Neural crest cell (in vitro differentiated cells): ENCODE measurements at places on chromosomes 5 and 9. TPM values are rescaled to one million over a fixed set of nuclear protein-coding genes. Genes with fewer than 3 reads are reported as not detected.

DNA sequence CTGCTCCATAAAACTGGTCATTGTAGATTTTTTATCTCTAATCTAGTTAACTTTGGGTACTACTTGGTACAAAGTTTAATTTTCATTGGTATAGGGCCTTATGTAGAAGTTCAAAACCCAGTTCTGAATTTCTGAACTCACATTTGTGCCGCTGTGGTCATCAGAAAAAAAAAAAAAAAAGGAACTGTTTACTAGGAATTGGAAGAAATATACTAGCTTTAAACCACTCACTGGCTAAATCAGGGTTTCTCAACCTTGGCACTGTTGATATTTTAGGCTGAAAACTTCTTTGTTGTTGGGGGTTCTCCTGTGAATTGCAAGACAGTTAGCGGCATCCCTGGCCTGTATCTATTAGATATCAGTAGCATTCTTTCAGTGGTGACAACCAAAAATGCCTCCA lies 4.1 kb upstream of the ZFYVE16 start:
- H3K27me3 ChIP-seq = no peaks in the 10 kb centered on the region
- no peak for DNase-seq
- H3K27ac ChIP-seq = no peak overlapping the region

DNA sequence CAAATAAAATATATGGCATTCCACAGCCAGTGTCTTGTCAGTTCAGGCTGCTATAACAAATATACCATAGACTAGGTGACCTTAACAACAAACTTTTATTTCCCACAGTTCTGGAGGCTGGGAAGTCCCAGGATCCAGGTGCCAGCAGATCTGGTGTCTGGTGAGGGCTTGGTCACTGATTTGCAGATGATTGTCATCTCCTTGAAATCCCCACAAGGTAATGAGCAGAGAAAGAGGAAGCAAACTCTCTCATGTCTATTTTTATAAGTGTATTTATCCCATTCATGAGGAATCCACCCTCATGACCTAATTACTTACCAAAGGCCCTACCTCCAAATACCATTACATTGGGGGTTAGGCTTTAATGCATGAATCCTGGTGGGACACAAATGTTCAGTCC lies 663.2 kb downstream of the TLR4 start:
- no peak overlapping the region for H3K27ac ChIP-seq
- H3K4me1 ChIP-seq = no peaks in the 10 kb centered on the region
- DNase-seq = no peak
- H3K4me3 ChIP-seq = no peak overlapping the region
- no peaks in the 10 kb centered on the region for H3K36me3 ChIP-seq
- H3K27me3 ChIP-seq = no peaks in the 10 kb centered on the region

The PCDHA9 gene
- total RNA-seq = 1.4 TPM in 2 replicates

The JAKMIP2 gene
- total RNA-seq = 35.6 and 36.8 TPM in 2 replicates

GRCh38 chr9:136602193-136602885 lies 56.5 kb upstream of the NOTCH1 start:
- peak overlapping the region; percentile 40 for H3K4me3 ChIP-seq
- H3K27me3 ChIP-seq = no peaks in the 10 kb centered on the region
- DNase-seq = no peak
- H3K27ac ChIP-seq = no peak overlapping the region

GRCh38 chr5:143977891-143978461 lies 166.0 kb downstream of the HMHB1 start:
- H3K4me3 ChIP-seq = no peak overlapping the region
- no peaks in the 10 kb centered on the region for H3K36me3 ChIP-seq
- no peaks in the 10 kb centered on the region for H3K4me1 ChIP-seq
- no peaks in the 10 kb centered on the region for H3K27me3 ChIP-seq
- no peak overlapping the region for H3K27ac ChIP-seq

- peaks cover 8% of the 10 kb centered on the region for H3K36me3 ChIP-seq
- DNase-seq = no peak
- no peaks in the 10 kb centered on the region for H3K4me1 ChIP-seq
- no peak overlapping the region for H3K27ac ChIP-seq
- no peaks in the 10 kb centered on the region for H3K27me3 ChIP-seq
Observed at GRCh38 chr5:75138689-75139088, 86.3 kb upstream of the GCNT4 start.

- H3K4me1 ChIP-seq = no peaks in the 10 kb centered on the region
- no peak for DNase-seq
- H3K4me3 ChIP-seq = no peak overlapping the region
- H3K27me3 ChIP-seq = peaks cover 25% of the 10 kb centered on the region
- no peaks in the 10 kb centered on the region for H3K36me3 ChIP-seq
Observed at GRCh38 chr5:175864296-175864695, 7.1 kb upstream of the CPLX2 start.

DNA sequence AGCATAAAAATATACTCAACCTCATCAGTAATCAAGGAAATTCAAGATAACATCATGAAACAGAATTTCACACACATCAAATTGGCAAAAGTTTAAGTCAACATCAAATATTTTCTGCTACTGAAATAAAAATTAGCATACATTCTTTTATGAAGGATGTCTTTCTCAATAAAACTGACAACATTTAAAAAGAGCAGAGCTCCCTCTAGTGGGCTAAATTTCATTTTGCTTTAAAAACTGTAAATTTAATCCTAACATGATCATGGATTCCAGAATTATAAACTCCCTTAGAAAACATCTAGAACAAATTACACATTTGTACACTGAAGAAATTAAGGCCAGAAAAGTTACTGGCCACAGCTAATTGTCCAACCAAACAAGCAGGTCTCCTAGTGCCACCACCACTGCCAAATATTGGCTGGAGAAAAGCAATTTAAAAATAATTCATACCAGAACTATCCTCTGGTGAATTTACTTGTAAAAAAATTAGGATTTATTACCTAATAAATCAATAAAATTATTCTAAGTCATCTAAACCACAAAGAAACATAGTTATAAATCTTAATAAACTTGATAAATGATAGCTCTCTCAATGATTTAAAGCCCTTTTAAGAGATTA lies 31.2 kb downstream of the DEPDC1B start:
- no peaks in the 10 kb centered on the region for H3K27me3 ChIP-seq
- no peak for DNase-seq
- H3K4me1 ChIP-seq = peaks cover 4% of the 10 kb centered on the region
- H3K36me3 ChIP-seq = peaks cover 27% of the 10 kb centered on the region
- H3K4me3 ChIP-seq = no peak overlapping the region

DNA sequence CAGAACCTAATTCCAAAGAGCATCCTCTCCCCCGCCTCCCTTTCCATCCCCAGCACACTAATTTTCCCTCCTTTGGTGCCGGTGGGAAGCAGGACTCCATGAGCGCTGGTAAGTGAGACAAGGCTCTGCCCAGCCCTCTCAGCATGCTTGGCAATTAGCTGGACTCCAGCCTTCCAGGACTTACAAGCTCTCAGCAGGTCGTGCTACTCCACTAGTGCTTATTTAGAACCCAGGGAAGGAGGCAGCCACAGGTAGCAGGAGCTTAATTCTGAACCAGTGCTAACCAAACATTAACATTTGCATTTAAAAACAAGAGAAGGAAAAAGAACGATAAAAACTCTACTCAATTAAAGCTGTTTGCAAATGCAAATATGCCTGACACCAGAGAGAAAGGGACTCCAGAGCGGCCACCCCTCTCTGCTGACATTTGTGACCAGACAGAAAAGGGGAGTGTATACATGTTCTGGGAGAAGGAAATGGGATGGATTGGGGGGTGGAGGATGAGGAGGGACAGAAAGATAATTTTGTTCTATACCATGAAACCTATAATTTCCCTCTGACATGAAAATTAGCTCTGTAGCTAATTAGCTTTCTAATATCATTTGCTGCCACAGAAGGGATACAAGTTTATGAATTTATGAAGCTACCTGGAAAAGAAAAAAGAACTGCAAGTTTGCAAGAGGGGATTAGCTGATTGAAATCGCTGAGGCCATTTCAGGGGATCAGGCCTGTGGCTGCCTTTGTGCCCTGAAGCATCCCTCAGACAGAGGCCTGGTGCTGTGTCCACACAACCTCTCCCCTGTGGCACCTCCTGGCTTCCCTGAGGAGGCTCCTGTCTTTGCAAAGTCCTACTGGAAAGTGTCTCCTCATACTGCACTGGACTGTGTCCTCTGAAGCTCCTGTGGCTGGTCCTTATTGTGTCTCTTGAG lies 266.3 kb downstream of the SEC61B start:
- peaks cover 7% of the 10 kb centered on the region for H3K4me1 ChIP-seq
- H3K4me3 ChIP-seq = no peak overlapping the region
- no peak overlapping the region for H3K27ac ChIP-seq
- peaks cover 3% of the 10 kb centered on the region for H3K36me3 ChIP-seq

DNA sequence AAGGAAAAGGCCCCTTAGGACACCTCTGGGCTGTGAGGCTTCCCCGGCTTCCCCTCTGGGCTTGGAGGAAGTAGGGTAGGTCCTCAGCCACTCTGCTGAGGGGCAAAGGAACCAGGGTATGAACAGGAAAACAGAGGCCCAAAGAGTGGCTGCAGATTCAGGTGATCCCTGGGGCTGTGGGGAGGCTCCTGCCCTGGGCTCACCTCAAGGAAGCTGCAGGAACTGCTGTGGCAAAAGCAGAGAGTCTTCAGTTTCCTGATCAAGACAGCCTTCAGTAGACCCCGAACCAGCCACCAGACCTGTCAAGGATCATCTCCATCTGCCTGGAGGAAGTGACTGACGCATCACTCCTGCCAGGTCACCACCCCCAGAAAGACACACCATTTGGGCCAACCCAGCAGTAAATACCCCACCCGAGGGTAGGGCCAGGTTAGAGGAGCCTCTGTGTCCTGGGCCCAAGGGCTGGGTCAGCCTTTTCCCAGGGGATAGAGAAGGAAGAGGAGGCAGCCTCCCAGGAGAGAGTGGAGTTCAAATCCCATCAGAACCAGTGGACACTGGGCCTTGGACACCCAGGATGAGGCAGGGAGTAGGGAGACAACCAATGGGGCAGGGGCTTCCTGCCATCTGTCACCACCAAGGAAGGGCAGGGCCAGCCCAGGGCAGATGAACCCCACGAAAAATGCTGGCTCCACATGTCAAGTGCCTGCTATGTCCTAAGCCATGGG lies 5.8 kb upstream of the ST6GALNAC6 start:
- H3K27me3 ChIP-seq = no peaks in the 10 kb centered on the region
- no peak overlapping the region for H3K27ac ChIP-seq
- peaks cover 15% of the 10 kb centered on the region for H3K4me1 ChIP-seq
- DNase-seq = no peak

DNA sequence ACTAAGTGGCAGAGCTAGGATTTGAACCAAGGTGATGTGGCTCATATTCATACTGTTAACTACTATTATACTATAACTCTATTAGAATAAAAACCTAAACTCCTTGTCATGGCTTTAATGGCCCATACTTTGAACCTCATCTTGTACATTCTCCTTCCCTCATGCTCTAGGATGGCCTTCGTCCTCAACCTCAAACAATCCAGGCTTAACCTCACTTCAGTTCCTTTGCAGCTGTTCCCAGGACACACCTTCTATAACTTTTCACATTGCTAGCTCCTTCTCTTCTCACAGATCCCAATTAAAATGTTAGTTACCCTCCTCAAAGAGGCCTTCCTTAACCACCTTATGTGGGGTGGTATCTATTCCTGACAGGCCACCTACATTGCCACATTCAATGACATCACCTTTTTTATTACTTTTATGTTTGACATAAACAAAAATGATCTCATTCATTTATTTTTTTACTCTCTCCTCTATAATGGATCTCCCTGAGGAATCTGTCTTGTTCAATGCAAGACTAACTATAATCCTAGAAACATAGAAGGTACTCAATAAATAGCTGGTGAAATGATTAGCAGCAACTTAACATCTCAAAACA lies 53.7 kb downstream of the CEP120 start:
- DNase-seq = no peak
- H3K4me3 ChIP-seq = no peak overlapping the region
- H3K27ac ChIP-seq = no peak overlapping the region
- H3K36me3 ChIP-seq = peaks cover 22% of the 10 kb centered on the region

The PCDHB16 gene
- 11.4 and 12.6 TPM in 2 replicates for total RNA-seq

DNA sequence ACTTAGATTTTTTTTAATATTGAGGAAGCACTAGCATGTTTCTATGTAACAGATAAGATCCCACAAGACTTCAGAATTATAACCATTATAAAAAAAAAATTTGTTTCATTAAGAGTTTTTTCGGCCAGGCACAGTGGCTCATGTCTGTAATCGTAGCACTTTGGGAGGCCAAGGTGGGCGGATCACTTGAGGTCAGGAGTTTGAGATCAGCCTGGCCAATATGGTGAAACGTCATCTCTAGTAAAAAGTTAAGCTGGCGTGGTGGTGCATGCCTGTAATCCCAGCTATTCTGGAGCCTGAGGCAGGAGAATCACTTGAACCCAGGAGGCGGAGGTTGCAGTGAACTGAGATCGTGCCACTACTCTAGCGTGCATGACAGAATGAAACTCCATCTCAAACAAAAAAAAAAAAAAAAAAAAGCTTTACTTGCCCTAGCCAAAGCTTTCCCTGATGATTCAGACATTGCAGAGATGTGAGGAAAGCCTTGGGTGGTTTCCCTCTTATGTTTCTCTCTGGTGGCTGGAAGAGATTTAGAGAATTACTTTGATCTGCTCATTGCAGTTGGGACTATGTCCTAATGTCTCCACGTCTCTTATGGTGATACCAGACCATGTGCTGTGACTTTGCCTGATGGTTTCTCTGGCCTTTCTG lies 65.4 kb downstream of the EGFLAM start:
- H3K4me3 ChIP-seq = no peak overlapping the region
- no peaks in the 10 kb centered on the region for H3K4me1 ChIP-seq
- no peak overlapping the region for H3K27ac ChIP-seq
- no peak for DNase-seq
- peaks cover 3% of the 10 kb centered on the region for H3K36me3 ChIP-seq
- no peaks in the 10 kb centered on the region for H3K27me3 ChIP-seq

The KCNMB1 gene
- total RNA-seq = 0.09 TPM in 1 of 2 replicates, not detected in the other

GRCh38 chr5:51131266-51131665 lies 252.0 kb upstream of the ISL1 start:
- H3K4me3 ChIP-seq = no peak overlapping the region
- peaks cover 4% of the 10 kb centered on the region for H3K27me3 ChIP-seq
- no peaks in the 10 kb centered on the region for H3K4me1 ChIP-seq
- DNase-seq = no peak
- no peaks in the 10 kb centered on the region for H3K36me3 ChIP-seq

The RAI14 gene
- 82.7 and 92.7 TPM in 2 replicates for total RNA-seq

The TXNDC15 gene
- 40.6 and 47.0 TPM in 2 replicates for total RNA-seq

GRCh38 chr5:178641711-178642110 lies 14.9 kb upstream of the CLK4 start:
- H3K4me1 ChIP-seq = peaks cover 4% of the 10 kb centered on the region
- H3K4me3 ChIP-seq = no peak overlapping the region
- H3K36me3 ChIP-seq = no peaks in the 10 kb centered on the region
- H3K27ac ChIP-seq = no peak overlapping the region
- no peak for DNase-seq
- H3K27me3 ChIP-seq = no peaks in the 10 kb centered on the region

GRCh38 chr9:76526026-76526425 lies 67.0 kb downstream of the GCNT1 start:
- DNase-seq = no peak
- H3K27ac ChIP-seq = no peak overlapping the region
- H3K4me1 ChIP-seq = peaks cover 7% of the 10 kb centered on the region
- H3K36me3 ChIP-seq = no peaks in the 10 kb centered on the region
- H3K4me3 ChIP-seq = no peak overlapping the region
- H3K27me3 ChIP-seq = no peaks in the 10 kb centered on the region

GRCh38 chr9:100111235-100111634 lies 12.2 kb downstream of the INVS start:
- peaks cover 8% of the 10 kb centered on the region for H3K36me3 ChIP-seq
- no peak overlapping the region for H3K4me3 ChIP-seq
- H3K27me3 ChIP-seq = no peaks in the 10 kb centered on the region
- H3K27ac ChIP-seq = peak overlapping the region; percentile 3

The CER1 gene
- total RNA-seq = 0.32 and 0.40 TPM in 2 replicates

The TLX3 gene
- 0.51 and 0.52 TPM in 2 replicates for total RNA-seq

The CDKN2B-AS1 gene
- total RNA-seq = 0.21 TPM in 1 of 2 replicates, not detected in the other
